ENCODE measurements at places on chromosomes 2 and 18.
A peak's percentile ranks its signal among the peaks of the same experiment; 100 is the strongest.

- no peak for DNase-seq
Observed at GRCh38 chr2:237733677-237734300, 64.8 kb upstream of the RBM44 start.

DNA sequence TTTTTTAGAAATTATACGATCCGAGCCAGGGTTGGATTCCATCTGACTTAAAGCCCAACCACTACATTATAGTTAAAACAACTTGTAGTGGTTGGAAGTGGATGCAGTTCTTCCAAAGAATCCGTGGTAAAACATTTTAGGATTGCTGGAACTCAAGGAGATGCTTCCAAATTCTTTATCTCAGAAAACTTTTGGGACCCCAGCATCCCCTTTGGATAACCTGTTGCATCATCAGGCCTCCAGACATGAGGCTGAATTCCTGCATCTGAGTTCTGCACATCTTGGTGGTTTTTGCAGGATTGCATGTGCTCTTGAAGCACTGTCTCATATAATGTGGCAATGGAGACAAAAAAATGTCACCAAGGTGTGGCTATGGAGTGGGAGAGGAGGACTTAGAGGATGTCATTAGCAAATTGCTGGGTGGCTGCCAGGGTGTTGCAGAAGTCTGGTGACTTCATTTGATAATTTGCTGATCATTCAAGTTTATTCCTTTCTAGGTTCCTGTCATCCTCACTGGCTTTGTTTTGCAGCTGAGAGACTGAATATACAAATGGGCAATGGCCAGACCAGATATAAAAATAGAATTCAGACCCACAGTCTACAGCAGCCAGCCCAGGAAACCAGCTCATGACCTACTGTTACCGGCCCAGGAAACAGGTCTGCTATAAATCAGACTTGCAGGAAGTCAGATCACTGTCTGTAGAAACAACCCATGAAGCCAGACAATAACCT is 207.7 kb downstream of the BCL2 start:
- no peak for DNase-seq

GRCh38 chr2:170145191-170145590 is 32.8 kb upstream of the MYO3B start:
- DNase-seq, result no peak

- DNase-seq, result no peak
Observed at GRCh38 chr18:11005528-11005927, 143.8 kb downstream of the PIEZO2 start.

DNA sequence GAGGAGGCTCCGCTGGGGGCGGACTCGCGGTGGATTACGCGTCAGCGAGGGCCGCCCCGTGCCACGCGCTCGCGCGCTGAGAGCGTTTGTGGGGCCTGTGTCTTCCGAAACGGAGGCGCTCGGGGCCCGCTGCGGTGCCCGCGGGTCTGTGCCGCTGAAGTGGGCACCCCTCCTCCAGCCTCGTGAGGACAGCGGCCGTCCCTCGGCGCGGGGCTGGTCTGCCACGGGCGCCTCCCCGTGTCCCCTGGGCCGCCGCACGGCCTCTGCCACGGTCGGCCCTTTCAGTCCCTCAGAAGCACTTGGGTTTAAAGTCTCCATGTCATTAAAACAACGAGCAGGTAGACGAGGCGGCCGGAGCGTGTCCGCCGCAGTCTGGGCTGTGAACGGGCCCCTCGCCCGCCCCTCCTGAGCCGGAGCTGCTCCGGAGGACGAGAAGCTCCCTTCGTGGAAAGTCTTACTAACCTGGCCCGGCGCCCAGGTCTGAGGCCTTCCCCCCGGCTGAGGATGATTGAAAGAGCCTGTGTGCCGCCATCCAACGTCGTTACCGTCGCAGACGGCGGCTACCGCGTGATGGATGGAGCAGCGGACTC is 97.6 kb downstream of the NFATC1 start:
- no peak for DNase-seq

- DNase-seq, result no peak
Observed at GRCh38 chr2:55879976-55880375, 43.6 kb downstream of the EFEMP1 start.

GRCh38 chr2:28394331-28394877 is 1.7 kb downstream of the FOSL2 start:
- DNase-seq, result peak; percentile 55

GRCh38 chr18:74806073-74806472 is 208.4 kb downstream of the ZNF407 start:
- DNase-seq, result no peak

GRCh38 chr2:169298007-169298406 is 64.3 kb downstream of the LRP2 start:
- DNase-seq, result no peak

DNA sequence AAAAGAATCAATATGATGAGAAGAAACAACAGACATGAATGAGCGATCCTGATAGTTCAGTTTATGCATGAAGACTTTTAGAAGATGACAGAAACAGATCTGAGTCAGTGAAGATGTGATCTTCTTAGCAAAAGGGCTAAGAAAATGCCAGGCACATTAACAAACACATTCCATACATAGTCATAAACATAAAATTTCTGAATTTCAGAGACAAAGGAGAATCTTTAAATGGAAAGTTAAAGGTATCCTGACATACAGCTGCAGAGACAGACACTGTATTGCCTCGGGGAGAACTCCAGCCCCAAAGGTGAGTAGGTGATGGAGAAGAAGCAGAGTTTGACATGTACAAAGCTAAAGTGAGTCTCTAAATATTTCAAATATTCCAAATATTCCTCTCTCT is 40.6 kb upstream of the FN1 start:
- no peak for DNase-seq

Measured in ecto neural progenitor cell (in vitro differentiated cells).